ENCODE measurements at places on chromosomes 12 and 14. TPM values are rescaled to one million over a fixed set of nuclear protein-coding genes. Genes with fewer than 3 reads are reported as not detected.
A peak's percentile ranks its signal among the peaks of the same experiment; 100 is the strongest.

DNA sequence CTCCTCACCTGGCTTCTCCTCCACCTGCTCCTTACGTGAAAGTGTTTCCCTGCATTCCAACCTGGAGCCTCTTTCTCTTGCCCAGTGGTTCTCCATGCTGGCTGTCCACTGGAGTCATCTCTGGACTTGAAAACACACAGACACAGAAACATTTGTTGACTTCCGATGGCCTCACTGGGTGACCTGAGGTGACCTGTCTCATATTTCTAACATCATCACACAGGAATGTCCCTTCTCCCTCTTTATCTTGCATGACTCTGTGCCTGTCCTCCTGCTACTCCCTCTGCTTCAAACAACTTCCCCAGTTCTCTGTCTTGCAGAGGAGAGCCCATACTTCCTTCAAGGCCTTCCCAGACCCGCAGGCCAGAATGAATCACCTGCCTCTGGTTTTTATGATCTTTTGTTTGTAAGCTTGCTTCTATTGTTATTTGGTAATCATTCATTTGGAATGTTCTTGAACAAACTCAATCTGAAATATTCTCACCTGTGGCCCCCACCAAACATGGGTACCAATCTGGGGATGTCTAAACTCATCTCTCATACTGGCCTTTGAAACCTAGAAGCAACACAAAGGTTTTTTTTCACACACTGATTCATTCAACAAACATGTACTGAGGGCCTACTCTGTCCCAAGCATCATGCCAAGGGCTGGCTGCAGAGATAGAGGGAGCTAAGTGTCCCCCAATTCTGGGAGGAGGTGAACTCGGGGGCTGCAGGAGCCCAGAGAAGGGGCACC, 9.7 kb upstream of the RIN3 start:
- no peak overlapping the region for H3K27ac ChIP-seq
- no peaks in the 10 kb centered on the region for H3K36me3 ChIP-seq
- no peaks in the 10 kb centered on the region for H3K27me3 ChIP-seq

DNA sequence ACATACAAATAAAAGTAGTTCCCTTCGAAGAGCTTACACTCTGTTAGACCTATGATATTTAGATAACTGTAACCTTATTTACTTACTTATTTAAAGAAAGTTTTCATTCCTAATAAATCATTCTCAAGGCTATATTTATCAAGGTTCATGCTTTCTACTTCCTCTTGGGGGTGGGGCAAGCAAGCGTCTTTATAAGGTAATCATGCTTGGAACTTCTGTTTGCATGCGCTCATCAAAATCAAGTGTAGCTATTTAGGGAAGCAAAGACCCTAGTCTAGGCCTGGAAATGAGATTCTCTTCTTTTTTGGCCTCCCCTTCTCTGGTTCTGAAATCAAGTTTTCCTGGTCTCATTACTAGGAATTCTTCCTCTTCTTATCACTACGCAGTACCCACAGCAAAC, 766 bp downstream of the RERG start:
- peak overlapping the region; percentile 62 for H3K27ac ChIP-seq
- peaks cover 13% of the 10 kb centered on the region for H3K4me1 ChIP-seq
- DNase-seq = no peak
- peak overlapping the region; percentile 35 for H3K4me3 ChIP-seq

- no peak overlapping the region for H3K27ac ChIP-seq
- no peak for DNase-seq
- H3K4me1 ChIP-seq = no peaks in the 10 kb centered on the region
- H3K36me3 ChIP-seq = no peaks in the 10 kb centered on the region
- H3K27me3 ChIP-seq = no peaks in the 10 kb centered on the region
Measured at GRCh38 chr12:81208187-81208911, 130.5 kb downstream of the ACSS3 start.

- no peaks in the 10 kb centered on the region for H3K27me3 ChIP-seq
- no peaks in the 10 kb centered on the region for H3K36me3 ChIP-seq
- no peak for DNase-seq
- H3K4me3 ChIP-seq = no peak overlapping the region
- H3K27ac ChIP-seq = no peak overlapping the region
Measured at GRCh38 chr14:102646615-102647014, 54.2 kb downstream of the RCOR1 start.

DNA sequence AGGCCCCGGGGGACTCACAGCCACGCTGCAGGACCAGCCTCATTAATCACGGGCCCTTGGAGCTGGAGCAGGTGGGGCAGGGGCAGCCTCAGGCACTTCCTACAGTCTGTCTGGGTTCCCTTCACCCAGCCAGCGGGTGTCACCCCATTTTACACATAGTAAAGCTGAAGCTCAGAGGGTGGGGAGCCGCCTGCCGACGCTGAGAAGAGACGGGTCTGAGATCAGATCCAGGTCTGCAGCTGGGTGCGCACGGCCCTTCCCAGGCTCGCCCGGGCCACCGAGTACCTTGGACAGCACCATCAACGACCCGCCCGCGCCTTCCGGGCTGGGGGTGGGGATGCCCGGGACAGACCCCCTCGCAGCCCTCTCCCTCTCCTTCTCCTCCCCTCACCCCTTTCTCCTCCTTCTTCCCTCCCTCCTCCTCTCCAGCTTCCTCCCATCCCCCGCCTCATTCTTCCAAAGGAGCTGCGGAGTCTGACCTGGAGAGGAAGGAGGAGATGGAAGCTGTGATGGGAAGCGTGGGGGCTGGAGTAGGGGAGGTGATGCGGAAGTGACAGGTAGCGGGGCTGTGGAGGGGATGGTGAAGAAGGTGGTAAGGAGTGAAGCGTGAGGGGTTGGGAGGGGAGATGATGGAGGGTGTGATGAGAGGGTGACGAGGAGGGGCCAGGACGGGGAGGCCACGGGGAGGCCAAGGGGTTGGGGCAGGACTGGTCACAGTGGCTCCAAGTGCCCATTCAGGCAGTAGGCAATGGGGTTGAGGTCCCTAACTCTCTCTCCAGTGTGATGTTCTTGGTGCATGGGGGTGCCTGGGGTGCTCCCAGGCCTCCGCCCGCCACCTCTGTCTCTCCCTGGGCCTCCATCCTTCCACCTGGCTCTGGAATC, 8.8 kb downstream of the DTX1 start:
- H3K27ac ChIP-seq = no peak overlapping the region
- DNase-seq = peak; percentile 83
- H3K4me1 ChIP-seq = no peaks in the 10 kb centered on the region
- H3K27me3 ChIP-seq = peaks cover 2% of the 10 kb centered on the region
- no peaks in the 10 kb centered on the region for H3K36me3 ChIP-seq
- H3K4me3 ChIP-seq = no peak overlapping the region

DNA sequence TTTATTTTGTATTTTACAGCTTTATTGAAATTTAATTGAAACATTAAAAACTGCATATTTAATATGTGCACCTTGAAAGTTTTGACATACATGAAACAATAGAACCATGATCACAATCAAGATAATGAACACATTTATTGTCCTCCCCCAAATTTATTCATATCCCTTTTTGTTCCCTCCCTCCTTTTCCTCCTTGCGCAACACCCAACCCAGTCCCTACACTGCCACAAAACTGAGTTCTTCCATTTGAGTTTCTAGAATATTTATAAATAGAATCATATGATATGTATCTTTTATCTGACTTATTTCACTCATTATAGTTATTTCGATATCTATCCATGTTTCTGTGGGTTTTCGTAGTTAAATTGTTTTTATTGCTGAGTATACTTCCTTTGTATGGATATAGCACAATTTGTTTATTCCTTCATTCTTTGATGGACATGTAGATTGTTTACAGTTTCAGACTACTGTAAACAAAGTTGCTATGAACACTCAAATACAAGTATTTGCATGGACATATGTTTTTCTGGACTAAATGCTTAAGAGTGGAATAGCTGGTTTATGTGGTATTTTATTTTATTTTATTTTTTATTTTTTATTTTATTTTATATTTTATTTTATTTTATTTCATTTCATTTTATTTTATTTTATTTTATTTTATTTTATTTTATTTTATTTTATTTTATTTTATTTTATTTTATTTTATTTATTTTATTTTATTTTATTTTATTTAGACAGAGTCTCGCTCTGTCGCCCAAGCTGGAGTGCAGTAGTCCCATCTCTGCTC, 359.1 kb downstream of the SLC6A15 start:
- H3K27ac ChIP-seq = no peak overlapping the region
- DNase-seq = no peak
- H3K4me1 ChIP-seq = no peaks in the 10 kb centered on the region
- no peak overlapping the region for H3K4me3 ChIP-seq
- H3K36me3 ChIP-seq = no peaks in the 10 kb centered on the region

Gene CACNA1C
- total RNA-seq = 45.1 TPM

Gene PRICKLE1
- 12.9 TPM for total RNA-seq

Gene TCL1B
- not detected for total RNA-seq

Gene MBD6
- total RNA-seq = 44.3 TPM

Gene CDKL1
- 25.4 TPM for total RNA-seq
